Epithelial cell of alveolus of lung (primary cell): ENCODE measurements at places on chromosomes 6 and 20. TPM values are rescaled to one million over a fixed set of nuclear protein-coding genes. Genes with fewer than 3 reads are reported as not detected.

The NOX3 gene
- not detected in 2 replicates for total RNA-seq

The TAGAP gene
- total RNA-seq: 0.13 TPM in 1 of 2 replicates, not detected in the other

The SNX3 gene
- 128 and 223 TPM in 2 replicates for total RNA-seq

The PI16 gene
- total RNA-seq: under 0.01 TPM in 1 of 2 replicates, not detected in the other

The HEY2 gene
- not detected in 2 replicates for total RNA-seq

The KCNQ5 gene
- 0.32 and 0.65 TPM in 2 replicates for total RNA-seq

The PTCHD4 gene
- total RNA-seq: 2.5 and 2.6 TPM in 2 replicates

The ARMH2 gene
- total RNA-seq: not detected in 2 replicates
